ENCODE measurements at places on chromosomes 16 and 17.

DNA sequence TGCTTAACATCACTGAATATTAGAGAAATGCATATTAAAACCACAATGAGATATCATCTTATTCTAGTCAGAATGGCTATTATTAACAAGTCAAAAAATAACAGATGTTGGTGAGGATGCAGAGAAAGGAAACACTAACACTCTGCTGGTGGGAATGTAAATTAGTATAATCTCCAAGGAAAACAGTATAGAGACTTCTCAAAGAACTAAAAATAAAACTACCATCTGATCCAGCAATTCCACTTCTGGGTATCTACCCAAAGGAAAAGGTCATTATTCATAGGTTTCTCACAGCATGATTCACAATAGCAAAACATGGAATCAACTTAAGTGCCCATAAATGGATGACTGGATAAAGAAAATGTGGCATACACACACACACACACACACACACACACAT is 166.4 kb downstream of the CEP112 start:
- DNase-seq, result no peak

DNA sequence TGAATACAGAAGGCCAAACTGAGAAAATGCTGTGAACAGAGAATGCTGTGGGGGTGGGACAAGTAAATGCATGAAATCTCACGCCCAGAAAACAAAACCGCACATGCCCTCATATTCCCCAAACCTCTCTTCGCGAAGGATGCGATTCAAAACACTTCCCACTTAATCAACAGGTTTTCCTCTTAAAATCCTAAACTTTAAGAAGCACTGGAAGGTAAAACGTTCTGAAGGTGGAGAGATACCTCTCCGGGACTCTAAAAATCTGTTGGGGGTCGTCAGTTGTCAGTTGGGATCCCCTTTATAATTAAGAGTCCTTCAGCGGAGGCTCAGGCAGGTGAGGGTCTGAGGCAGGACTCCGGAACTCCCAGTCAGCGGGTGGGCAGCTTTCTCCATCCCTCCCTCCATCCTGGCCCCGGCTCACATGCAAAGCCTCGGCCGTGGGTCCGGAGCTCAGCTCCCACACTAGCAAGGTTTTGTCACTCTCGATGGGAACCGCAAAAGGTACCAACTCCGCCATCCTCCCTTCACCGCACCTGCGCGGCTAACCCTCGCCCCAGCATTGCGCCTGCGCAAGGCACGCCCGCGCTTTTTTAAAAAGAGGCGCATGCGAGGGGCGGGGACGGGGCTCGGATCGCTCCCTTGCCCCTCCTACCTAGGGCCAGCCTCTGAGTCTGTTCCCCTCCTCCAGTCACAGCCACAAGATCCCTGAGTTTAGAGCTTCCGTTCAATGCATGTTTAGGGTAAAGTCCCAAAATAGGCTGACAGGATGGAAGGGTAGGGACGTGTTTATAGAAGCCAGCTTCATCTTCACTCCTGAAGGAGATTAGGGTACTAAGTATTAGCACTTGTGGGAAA is at the start of gene RDM1:
TSS of gene RDM1 (minus strand) at position 563 of the 855 bp plus-strand sequence. CDS start at position 517, 46 bp downstream.
- DNase-seq, result peak; percentile 36

DNA sequence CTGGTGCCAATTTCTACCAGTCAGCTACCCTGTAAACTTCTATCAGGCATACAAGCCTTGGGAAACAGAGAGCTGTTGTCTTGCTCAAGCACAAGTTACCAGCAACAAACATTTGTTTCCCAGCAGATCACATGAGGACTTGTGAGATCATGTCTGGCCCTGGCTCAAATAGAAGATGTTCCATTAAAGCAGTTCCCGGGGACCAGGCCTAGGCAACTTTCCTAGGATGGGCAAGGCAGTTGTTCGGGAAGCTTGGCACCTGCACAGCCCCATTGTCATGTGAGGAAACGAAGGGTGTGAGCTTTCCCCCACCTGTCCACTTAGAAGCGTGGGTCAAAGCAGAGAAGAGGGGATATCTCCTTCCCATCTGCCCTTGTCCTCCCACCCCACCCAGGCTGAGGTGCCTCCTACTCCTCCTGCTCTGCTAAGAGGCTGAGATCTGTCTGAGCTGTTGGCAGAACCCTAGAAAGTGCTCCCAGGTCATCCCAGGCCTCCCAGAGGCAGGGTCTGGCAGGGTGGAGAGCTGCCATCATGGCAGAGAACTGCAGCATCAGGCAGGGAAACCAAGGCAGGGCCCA is 11.2 kb upstream of the SLC47A2 start:
- DNase-seq, result peak; percentile 94

DNA sequence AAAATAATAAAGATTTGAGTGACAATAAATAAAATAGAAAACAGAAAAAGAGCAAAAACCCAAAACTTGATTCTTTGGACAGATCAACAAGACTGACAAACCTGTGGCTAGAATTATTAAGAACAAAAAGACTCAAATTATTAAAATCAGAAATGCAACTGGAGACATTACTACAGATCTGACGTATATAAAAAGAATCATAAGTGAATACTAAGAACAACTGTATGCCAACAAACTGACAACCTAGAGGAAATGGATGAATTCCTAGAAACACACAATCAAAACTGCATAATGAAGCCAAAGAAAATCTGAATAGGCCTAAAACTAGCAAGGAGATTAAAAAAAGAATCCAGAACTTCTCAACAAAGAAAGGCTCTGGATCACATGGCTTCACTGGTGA is 47.4 kb downstream of the NETO2 start:
- no peak for DNase-seq

GRCh38 chr16:58409316-58409973 is 17.2 kb downstream of the GINS3 start:
- no peak for DNase-seq

GRCh38 chr17:7684851-7685532 is 2.3 kb downstream of the TP53 start:
- no peak for DNase-seq

DNA sequence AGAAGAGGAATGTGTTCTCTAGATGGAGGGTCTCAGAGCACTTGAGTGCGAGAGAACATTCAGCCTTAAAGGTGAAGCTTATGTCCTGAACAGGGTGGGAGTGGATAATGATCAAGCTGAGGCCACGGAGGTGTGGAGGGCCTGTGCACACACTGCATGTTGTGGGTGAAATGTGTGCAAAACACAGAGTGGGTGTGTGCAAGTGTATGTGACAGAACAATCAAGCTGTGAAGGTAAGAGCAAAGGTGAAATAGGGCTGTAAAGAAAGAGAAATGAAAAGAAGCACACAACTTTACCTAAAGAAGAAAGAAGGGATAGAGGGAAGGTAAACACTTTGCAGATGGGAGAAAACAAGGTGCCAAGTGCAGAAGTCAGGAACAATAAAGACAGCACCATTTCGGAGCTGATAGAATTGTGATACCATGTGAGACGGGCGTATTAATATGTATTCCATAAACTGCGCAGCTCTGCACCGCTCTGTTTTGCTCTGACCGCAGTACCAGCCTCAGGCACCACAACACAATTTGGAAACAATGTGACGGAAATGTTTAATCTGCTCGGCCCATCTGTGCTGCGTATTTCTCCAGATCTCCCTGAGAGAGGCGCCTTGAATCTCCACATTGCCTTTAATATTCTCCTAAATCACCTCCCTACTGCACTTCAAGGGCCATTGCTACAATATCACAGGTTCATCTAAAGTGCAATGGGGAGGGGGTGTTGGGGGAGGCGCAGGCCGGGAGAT is 40.6 kb downstream of the SNX11 start:
- peak; percentile 44 for DNase-seq

- DNase-seq, result no peak
Measured at GRCh38 chr16:22183901-22184614, 21.8 kb downstream of the SDR42E2 start.

- DNase-seq, result no peak
Measured at GRCh38 chr16:31328322-31329052, 26.5 kb upstream of the ITGAX start.

GRCh38 chr16:8812162-8812843 is 14.7 kb downstream of the PMM2 start:
- DNase-seq, result no peak

- no peak for DNase-seq
Measured at GRCh38 chr17:27475070-27475673, 18.9 kb downstream of the KSR1 start.

GRCh38 chr16:82833378-82833993 is 206.7 kb downstream of the CDH13 start:
- DNase-seq, result no peak

GRCh38 chr17:2107506-2107905 is 52.6 kb downstream of the HIC1 start:
- no peak for DNase-seq

GRCh38 chr17:2393954-2394749 is 6.7 kb downstream of the MNT start:
- peak; percentile 59 for DNase-seq

- no peak for DNase-seq
Measured at GRCh38 chr16:75599452-75600277, 23.4 kb downstream of the ADAT1 start.

GRCh38 chr16:69474408-69474807 is 50.0 kb downstream of the CYB5B start:
- DNase-seq, result no peak

- no peak for DNase-seq
Measured at GRCh38 chr16:58099956-58100300, 29.3 kb downstream of the CFAP20 start.

DNA sequence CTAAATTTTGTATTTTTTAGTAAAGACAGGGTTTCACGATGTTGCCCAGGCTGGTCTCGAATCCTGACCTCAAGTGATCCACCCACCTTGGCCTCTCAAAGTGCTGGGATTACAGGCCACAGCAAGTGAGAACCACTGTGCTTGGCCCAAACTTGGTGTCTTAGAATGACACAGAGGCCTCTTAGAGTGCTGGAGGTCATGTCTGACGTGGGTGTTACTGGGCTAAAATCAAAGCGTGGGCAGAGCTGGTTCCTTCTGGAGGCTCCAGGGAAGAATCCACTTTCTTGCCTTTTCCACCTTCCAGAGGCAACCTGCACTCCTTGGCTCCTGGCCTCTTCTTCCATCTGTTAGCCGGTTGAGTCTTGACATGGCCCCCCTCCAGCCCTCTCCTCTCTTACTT is 53.8 kb downstream of the IRF8 start:
- DNase-seq, result no peak

DNA sequence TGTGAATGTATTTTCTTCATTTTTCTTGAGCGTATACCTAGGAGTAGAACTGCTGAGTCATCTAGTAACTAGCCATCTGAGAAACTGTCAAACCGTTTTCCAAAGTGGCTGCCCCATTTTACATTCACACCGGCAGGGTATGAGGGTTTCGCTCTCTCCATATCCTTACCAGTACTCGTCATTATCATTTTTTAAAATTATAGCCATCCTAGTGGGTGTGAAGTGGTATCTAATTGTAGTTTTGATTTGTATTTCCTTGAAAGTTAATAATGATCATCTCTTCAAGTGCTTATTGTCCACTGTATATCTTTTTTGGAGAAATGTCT is 6.0 kb downstream of the RNF157 start:
- no peak for DNase-seq

DNA sequence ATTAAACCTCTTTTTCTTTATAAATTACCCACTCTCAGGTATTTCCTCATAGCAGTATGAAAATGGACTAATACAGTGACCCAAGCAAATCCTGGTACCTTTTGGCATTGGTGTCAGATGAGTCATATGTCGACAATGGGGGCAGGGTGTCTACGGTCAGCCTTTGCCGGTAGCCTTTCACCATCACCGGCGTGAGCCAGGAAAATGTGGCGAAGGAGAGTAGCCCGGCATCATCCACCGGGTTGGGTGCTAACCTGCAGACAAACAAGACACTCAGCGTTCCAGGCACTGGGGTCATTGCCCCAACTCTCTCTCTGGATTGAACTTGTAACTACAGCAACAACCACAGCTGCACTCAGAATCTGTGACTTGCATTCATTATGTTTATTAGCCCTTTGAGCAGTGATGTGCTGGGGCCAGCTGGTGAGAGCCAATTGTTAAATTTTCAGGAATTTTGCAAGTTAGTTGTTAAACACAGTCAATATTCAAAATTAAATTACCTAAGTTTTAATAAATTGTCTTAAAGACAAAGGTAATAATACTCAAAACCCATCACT is 11.9 kb downstream of the ABCC12 start:
- DNase-seq, result no peak

GRCh38 chr17:40487371-40488020 is 13.9 kb downstream of the TNS4 start:
- DNase-seq, result no peak

- peak; percentile 50 for DNase-seq
Measured at GRCh38 chr16:65570261-65570660, 448.4 kb upstream of the CDH11 start.

DNA sequence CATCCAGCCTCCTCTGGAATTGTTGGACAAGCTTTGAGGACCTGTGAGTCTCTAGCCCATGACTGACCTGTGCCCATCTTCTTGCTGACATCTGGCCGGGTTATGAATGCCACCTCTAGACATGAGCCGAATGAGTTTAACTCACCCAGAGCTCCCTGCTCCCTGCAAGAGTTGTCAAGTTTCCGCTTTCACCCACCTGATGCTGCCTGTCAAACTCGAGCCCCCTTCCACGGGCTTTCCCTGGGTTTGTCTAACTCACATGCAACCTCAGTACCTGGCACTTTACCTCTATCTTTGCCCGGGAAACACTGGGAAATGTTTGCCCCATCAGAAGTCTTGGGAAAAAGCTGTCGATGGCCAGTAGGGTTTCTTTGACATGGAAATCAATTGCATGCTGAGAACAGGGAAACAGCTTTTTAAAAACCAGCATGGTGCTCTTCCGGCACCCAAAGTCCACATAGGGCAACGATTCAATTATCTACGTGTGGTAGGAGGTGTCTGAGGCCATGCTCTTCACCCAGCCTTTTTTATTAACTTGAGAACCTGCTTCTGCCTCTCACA is 33.8 kb upstream of the DNAH17 start:
- DNase-seq, result no peak

DNA sequence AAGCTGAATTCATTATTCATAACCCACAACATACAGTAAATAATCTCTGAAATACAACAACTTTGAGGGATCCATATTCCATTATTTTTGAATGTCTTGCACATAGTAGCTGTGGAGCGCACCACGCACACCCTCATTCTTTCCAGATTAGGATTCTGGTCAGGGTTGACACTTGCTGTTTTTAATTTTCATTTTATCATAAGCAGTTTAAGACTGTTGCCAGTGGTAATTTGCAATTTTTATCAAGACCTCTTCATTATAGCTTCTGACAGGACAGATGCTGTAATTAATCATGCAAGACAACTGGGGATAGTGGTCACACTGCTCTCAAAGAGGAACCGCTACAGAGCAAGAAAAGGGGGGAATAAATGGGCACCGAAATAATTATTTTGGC is 109.7 kb downstream of the TOX3 start:
- no peak for DNase-seq

DNA sequence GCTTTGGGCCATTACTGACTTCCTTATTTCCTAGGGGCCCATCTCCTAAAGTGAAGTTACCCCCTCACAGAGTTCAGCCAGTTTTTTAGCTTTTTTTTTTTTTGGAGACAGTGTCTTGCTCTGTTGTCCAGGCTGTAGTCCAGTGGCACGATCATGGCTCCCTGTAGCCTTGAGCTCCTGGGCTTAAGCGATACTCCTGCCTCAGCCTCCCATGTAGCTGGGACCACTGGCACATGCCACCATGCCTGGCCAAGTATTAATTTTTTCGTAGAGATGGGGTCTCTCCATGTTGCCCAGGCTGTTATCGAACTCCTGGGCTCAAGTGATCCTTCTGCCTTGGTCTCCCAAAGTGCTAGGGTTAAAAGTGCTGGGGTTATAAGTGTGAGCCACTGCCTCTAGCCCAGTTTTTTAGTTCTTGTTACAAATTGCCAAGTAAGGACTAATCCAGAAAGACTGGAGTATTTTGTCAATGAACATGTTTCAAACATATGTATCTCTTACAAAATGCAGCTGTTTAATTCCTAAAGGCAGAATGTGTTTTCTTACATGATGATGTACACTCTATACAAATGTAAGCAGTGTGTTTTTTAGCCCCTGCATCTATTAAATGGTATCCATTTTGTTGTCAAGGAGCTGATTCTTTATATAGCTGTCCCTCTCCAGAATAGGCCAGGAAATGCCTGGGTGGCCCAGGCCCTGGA is 49.1 kb upstream of the IL34 start:
- DNase-seq, result peak; percentile 91

All from skin of body (tissue), 3 donors.